Stimulated activated CD8-positive, alpha-beta memory T cell treated with anti-CD3 and anti-CD28 coated beads, Interleukin-12 subunit alpha, Interleukin-12 subunit beta, amount 100 ng/mL, for 1 hour (primary cell): ENCODE measurements at places on chromosomes 12 and 14.

DNA sequence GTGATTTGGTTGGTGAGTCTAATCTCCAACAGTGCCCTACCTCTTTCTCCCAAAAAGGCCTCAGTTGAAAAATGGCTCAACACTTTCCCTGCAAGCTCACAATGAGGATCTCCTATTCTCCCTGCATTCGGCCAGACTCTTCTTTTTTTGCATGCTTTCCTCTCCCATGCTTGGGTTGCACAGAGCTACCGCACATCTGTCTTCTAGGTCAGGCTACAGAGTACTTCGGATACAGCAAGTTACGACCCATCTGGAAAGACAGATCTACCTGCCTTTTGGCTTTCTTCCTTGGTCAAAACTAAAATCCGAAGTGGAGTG lies 305 bp upstream of the SLC16A7 start:
- no peak for DNase-seq

GRCh38 chr12:104551-105081 lies 38.0 kb downstream of the IQSEC3 start:
- DNase-seq, result no peak

DNA sequence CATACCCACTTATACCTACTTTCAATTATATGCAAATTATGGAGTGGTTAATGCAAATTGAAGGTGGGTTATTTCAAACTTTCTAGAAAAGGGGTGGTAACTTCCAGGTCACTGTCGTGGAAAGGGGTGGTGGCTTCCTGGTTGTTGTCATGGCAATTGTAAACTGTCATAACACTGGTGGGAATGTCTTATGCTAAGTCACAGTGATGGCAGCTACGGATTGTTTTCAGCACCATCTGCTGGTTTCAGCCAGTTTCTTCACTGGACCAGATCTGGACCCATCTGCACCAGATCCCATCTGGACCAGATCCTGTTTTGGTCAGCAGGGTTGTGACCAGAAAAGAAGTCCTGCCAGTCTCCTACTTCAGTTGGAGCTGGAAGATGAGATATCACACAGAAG lies 1469.3 kb downstream of the AACS start:
- DNase-seq, result no peak

DNA sequence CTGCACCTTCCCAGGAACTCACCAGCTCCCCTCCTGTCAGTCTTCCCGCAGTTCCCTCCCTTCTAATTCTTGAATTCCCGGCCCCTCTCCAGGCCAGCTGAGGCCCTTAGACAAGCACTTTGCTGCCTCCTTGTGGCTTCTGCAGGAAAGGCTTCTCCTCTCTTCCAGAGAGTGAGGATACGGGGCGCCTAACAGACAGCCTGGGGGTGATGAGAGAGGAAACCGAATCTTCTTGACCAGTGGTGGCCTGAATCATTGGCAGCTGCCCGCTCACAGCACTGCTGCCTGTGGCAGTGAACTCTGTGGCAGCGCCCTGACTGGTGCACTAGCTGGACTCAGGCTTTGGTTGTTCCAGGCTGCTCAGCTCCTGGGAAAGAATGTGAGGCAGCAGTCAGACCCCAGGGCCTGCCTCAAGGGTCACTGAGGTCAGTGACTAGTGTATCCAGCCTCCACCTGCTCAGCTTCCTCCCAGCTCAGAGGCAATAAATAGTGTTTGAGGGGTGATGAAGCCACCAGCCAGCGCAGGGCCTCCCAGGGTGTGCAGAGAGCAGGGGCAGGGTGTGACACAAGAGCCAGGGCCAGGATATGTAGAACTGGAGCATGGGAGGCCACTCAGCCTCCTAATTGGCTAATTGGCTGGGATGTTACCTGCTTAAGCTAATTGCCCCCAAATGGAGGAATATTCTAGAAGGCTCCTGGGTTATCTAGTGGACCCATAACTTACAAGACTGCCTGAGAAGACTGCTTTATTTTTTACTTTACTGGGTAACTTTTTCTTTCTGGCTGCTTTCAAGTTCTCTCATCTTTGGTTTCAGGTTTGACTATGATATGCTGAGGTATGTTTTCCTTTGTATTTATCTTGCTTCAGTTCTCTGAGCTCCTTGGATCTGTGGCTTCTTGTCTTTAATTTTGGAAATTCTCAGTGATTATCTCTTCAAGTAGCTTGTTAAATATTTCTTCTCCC lies 12.9 kb upstream of the MCRS1 start:
- DNase-seq, result peak; percentile 24

GRCh38 chr14:31122098-31122611 lies 85.4 kb downstream of the HECTD1 start:
- DNase-seq, result no peak

GRCh38 chr12:114003286-114003685 lies 37.2 kb upstream of the RBM19 start:
- no peak for DNase-seq

- DNase-seq, result no peak
Measured at GRCh38 chr12:95591731-95592130, 40.5 kb upstream of the USP44 start.

- no peak for DNase-seq
Measured at GRCh38 chr14:58770491-58770982, 132.8 kb downstream of the DACT1 start.

DNA sequence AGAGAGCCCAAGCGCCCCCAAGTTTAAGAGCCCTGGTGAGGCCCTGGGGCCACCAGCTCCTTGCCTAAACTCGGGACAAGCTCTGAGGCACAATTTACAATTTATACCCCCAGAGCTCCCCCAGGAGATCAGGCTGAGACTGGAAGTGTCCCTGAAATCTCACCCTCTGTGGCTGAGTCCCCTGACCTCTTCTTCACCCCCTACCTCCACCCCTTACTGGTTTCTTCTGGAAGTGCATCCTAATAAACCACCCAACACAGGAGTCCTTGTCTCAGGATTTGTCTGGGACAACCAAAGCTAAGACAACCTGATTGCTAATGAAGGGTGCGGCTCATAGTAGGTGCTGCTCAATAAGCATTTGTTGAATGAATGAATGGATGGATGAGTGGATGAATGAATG lies 206.4 kb downstream of the BCL11B start:
- no peak for DNase-seq

DNA sequence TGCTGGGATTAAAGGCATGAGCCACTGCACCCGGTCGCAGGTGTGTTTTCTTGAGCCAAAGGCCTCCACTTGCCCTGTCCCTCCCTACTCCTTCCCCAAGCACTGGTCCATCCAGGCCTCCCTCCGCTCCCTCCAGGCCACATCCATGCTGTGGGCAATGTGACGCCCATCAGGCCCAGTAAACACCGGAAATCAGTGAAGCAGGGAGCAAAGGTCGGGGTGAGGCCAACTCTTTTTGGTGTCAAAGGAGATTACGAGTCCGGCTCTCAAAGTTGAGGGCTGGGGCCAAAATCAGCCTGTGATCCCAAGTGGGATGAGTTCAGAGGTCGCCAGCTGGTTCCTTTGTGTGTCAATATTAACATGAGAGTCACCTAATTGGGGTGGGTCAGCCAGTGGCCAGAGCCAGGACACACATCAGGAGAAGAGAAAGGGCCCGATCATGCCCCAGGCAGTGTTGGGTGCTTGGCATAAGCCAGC lies 195.7 kb downstream of the RBM19 start:
- no peak for DNase-seq

GRCh38 chr14:45906257-45906656 lies 653.3 kb upstream of the MIS18BP1 start:
- no peak for DNase-seq

GRCh38 chr12:42426746-42427145 lies 100.8 kb downstream of the PPHLN1 start:
- DNase-seq, result no peak
